ENCODE measurements at places on chromosomes 13 and 19. TPM values are rescaled to one million over a fixed set of nuclear protein-coding genes. Genes with fewer than 3 reads are reported as not detected.

DNA sequence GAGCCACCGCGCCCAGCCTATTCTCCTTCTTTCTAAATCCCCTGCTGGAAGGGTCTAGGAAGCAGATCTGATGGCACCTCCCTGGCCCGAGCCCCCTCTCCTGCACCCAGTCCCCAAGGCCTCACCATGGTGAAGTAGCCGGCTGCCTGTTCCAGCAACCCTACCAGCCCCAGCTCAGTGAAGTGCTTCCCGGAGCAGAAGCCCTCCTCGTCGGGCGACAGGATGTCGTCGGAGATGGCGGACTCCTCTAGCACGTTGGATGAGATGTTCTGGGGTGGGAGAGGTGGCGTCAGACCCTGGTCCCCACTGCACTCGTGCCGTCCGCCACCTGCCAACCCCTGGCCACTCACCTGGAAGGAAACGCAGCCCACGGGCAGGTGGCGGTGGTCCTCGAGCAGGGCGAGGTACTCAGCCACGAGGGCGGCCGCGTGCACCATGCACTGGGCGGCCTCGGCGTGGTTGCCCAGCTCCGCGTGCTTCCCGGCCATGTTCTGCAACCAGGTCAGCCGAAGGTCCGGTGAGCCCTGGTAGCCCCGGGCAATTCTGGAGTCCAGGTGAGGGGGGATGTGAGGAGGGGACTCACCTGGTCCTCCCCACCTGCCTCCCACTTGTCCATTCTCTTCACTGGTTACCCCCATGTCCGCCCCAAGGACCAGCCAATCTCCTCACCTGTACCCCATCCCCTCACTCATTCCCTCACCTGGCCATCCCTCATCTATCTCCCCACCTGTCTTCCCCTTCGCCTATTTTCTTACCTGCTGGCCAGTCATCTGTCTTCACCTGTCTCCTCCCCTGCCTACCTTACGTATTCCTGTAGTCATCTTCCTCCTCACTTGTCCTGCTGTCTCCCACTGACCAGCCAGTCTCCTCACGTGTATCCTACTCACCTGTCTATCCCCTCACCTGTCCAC is 11.5 kb upstream of the KANK2 start:
- no peak overlapping the region for H3K27ac ChIP-seq
- H3K27me3 ChIP-seq = no peaks in the 10 kb centered on the region
- no peaks in the 10 kb centered on the region for H3K36me3 ChIP-seq
- H3K4me3 ChIP-seq = no peak overlapping the region

DNA sequence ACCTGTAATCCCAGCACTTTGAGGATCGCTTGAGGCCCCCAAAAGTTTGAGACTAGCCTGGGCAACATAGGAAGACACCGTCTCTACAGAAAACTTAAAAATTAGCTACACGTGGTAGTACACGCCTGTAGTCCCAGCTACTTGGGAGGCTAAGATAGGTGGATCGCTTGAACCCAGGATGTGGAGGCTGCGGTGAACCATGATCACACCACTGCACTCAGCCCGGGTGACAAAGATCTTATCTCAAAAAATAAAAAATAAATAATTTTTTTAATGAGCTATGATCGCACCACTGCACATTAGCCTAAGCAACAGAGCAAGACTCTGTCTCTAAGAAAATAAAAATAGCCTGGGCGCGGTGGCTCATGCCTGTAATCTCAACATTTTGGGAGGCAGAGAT is 6.6 kb downstream of the RCBTB2 start:
- H3K36me3 ChIP-seq = no peaks in the 10 kb centered on the region
- no peak for DNase-seq
- no peak overlapping the region for H3K4me3 ChIP-seq
- H3K4me1 ChIP-seq = peaks cover 22% of the 10 kb centered on the region
- H3K27ac ChIP-seq = no peak overlapping the region

GRCh38 chr13:105144020-105144419 is 1391.4 kb downstream of the EFNB2 start:
- no peak overlapping the region for H3K4me3 ChIP-seq
- H3K27me3 ChIP-seq = no peaks in the 10 kb centered on the region
- peaks cover 9% of the 10 kb centered on the region for H3K4me1 ChIP-seq
- H3K27ac ChIP-seq = no peak overlapping the region
- no peak for DNase-seq

- H3K27ac ChIP-seq = peak overlapping the region; percentile 66
- peaks cover 2% of the 10 kb centered on the region for H3K36me3 ChIP-seq
- no peaks in the 10 kb centered on the region for H3K4me1 ChIP-seq
- no peak for DNase-seq
Measured at GRCh38 chr13:32407854-32408253, 20.1 kb downstream of the N4BP2L1 start.

GRCh38 chr13:76471486-76471885 is 414.7 kb downstream of the KCTD12 start:
- DNase-seq = no peak
- H3K27ac ChIP-seq = no peak overlapping the region
- H3K36me3 ChIP-seq = no peaks in the 10 kb centered on the region
- no peak overlapping the region for H3K4me3 ChIP-seq

- H3K27me3 ChIP-seq = no peaks in the 10 kb centered on the region
- no peaks in the 10 kb centered on the region for H3K36me3 ChIP-seq
- peak overlapping the region; percentile 79 for H3K27ac ChIP-seq
- peak overlapping the region; percentile 66 for H3K4me3 ChIP-seq
Measured at GRCh38 chr19:29715701-29716581, 880 bp upstream of the C19orf12 start.

- H3K4me3 ChIP-seq = no peak overlapping the region
- H3K27me3 ChIP-seq = no peaks in the 10 kb centered on the region
- H3K4me1 ChIP-seq = no peaks in the 10 kb centered on the region
- H3K27ac ChIP-seq = no peak overlapping the region
Measured at GRCh38 chr19:17153996-17154395, 61.2 kb upstream of the USE1 start.

The IL4I1 gene
- 80.0 TPM for total RNA-seq

The ITGBL1 gene
- total RNA-seq = 0.16 TPM

The KLC3 gene
- total RNA-seq = 0.33 TPM

The FBXW9 gene
- total RNA-seq = 12.8 TPM

Data from GM12878 (cell line).